ENCODE measurements at places on chromosomes 4 and X. TPM values are rescaled to one million over a fixed set of nuclear protein-coding genes. Genes with fewer than 3 reads are reported as not detected.

DNA sequence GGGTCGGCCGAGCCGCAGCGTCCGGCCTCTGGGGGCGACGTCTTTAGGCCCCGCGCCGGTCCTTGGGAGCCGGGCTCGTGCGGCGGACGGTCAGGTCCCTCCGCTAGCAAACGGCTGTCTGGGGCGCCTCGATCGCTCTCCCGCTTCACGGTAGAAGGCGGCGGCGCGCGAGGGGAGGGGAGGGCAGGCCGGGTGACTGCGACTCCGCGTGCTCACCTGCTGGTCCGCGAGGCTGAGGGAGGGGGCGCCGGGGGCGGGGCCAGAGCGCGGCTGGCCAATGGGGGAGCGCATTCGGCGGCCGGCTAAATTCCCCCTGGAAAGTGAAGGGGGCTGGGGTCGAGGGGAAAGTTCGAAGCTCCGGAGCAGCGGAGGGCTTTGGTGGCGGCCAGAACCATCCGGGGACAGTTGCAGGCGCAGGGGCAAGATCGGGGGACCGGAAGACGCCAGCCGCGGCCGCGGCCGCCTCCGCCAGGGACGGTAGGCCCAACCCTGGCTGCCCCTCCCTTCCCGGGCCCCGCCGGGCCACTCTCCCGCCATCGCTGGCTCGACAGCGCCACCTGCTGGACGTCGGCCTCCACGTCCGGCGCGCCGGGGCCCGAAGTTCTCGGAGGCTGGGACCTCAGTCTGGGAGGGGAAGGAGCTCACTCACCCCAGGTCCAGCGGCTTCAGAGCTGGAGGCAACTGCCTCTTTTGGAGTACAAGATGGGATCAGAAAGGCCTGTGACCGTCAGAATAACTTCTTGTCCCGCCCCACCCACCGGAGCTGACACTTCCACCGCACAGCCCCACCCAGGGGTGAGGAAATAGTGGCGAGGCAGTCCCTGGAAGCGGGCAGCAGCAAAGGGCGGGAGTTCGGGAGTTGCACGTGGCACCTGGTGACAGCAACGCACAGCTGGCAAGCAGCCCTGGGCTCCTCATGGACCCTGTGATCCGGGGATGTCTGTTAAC lies 49.9 kb downstream of the ELF4 start:
- peak; percentile 72 for DNase-seq

DNA sequence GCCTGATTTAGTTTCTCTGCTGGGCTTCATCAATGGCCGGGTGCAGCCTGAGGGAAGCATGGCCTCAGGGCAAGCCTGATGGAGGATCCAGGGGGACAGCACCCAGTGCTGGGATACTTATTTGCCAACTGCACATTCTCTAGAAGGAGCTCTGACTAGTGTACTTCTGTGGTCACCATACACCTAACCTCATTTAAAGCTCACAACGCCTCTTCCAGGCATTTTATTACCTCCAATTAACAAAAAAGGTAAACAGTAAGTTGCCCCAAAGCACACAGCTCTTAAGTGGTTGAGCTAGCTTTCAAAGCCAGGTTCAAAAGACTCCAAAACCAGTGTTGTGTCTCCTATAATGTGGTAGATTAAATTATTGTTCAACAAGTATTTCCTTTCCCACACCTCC lies 26.8 kb upstream of the ATXN3L start:
- DNase-seq = no peak

DNA sequence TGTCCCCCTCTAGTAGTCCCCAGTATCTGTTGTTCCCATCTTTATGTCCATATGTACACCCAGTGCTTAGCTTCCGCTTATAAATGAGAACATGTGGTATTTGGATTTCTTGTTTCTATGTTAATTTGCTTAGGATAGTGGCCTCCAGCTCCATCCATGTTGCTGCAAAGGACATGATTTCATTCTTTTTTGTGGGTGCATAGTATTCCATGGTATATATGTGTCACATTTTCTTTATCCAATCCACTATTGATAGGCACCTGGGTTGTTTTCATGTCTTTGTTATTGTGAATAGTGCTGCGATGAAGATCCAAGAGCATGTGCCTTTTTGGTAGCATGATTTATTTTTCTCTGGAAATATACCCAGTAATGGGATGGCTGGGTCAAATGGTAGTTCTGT lies 6.3 kb downstream of the RAP1GDS1 start:
- DNase-seq = no peak

GRCh38 chr4:42519803-42520417 lies 122.6 kb downstream of the SHISA3 start:
- peak; percentile 64 for DNase-seq

- no peak for DNase-seq
Measured at GRCh38 chr4:53716011-53716410, 124.7 kb upstream of the LNX1 start.

DNA sequence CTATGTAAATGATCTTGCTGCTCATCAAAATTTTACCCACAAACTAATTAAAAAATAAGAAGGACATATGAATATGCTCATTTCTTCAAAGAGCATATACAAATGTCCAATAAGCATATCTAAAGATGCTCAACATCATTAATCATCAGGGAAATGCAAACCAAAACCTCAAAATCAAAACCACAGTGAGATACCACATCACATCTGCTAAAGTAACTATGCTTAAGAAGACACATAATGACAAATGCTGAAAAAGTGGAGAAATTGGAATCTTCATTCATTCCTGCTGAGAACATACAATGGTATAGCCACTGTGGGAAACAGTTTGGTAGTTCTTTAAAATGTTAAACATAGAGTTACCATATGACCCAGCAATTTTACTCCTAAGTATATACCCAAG lies 81.9 kb downstream of the AFF2 start:
- no peak for DNase-seq

GRCh38 chr4:146165221-146165620 lies 10.3 kb upstream of the LSM6 start:
- no peak for DNase-seq

- DNase-seq = no peak
Measured at GRCh38 chr4:74357965-74358364, 7.0 kb upstream of the EREG start.

GAGE12D gene
- polyA plus RNA-seq = not detected

IRS4 gene
- polyA plus RNA-seq = 0.78 TPM

BEND4 gene
- polyA plus RNA-seq = 0.05 TPM

All from right lung (tissue), 10 donors.